ENCODE measurements at places on chromosomes 2 and 18. TPM values are rescaled to one million over a fixed set of nuclear protein-coding genes. Genes with fewer than 3 reads are reported as not detected.

TMEM198 gene
- 0.62 TPM for total RNA-seq

FAM110C gene
- total RNA-seq, result 4.9 TPM

ATG9A gene
- total RNA-seq, result 68.0 TPM

APLF gene
- total RNA-seq, result 3.9 TPM

CMPK2 gene
- 7.4 TPM for total RNA-seq

SPATS2L gene
- total RNA-seq, result 19.2 TPM

STPG4 gene
- total RNA-seq, result 0.32 TPM

SOWAHC gene
- 4.8 TPM for total RNA-seq

TFPI gene
- 1.3 TPM for total RNA-seq

NHEJ1 gene
- 12.9 TPM for total RNA-seq

CYBRD1 gene
- total RNA-seq, result 0.94 TPM

ALKAL2 gene
- not detected for total RNA-seq

IL36G gene
- not detected for total RNA-seq

SEMA4C gene
- 23.3 TPM for total RNA-seq

PJVK gene
- total RNA-seq, result 3.1 TPM

GCA gene
- total RNA-seq, result 12.1 TPM

TWIST2 gene
- not detected for total RNA-seq

ESPNL gene
- not detected for total RNA-seq

SERPINB10 gene
- not detected for total RNA-seq

FHOD3 gene
- not detected for total RNA-seq

CHRNG gene
- total RNA-seq, result not detected

NPPC gene
- total RNA-seq, result not detected

SP110 gene
- 118 TPM for total RNA-seq

NCKAP5 gene
- not detected for total RNA-seq

MATN3 gene
- total RNA-seq, result not detected

POTEC gene
- total RNA-seq, result not detected

CYRIA gene
- total RNA-seq, result not detected

LIMS3 gene
- not detected for total RNA-seq

ZSWIM2 gene
- total RNA-seq, result not detected

BCL11A gene
- total RNA-seq, result 2.0 TPM

APOB gene
- total RNA-seq, result not detected

MDH1B gene
- total RNA-seq, result not detected

IL1R1 gene
- total RNA-seq, result 11.7 TPM

NRP2 gene
- not detected for total RNA-seq

TFCP2L1 gene
- total RNA-seq, result 0.05 TPM

CNDP1 gene
- 0.15 TPM for total RNA-seq

NEU2 gene
- total RNA-seq, result not detected

GAL3ST2 gene
- 1.1 TPM for total RNA-seq

CHRNA1 gene
- 0.25 TPM for total RNA-seq

CHST9 gene
- total RNA-seq, result not detected

ANKRD53 gene
- total RNA-seq, result 0.94 TPM

Data from CD4-positive, CD25-positive, alpha-beta regulatory T cell (primary cell).